CD4-positive, alpha-beta T cell treated with Interleukin-2 at 100 ng/mL for 4 hours (primary cell): ENCODE measurements at places on chromosomes 3 and 15.

GRCh38 chr15:73749971-73750370 is 3.2 kb downstream of the INSYN1 start:
- DNase-seq = no peak

- DNase-seq = no peak
These were observed 90.8 kb downstream of the OXNAD1 start for GRCh38 chr3:16355828-16356227.

GRCh38 chr3:158794936-158795518 is 6.8 kb upstream of the MFSD1 start:
- DNase-seq = peak; percentile 24

DNA sequence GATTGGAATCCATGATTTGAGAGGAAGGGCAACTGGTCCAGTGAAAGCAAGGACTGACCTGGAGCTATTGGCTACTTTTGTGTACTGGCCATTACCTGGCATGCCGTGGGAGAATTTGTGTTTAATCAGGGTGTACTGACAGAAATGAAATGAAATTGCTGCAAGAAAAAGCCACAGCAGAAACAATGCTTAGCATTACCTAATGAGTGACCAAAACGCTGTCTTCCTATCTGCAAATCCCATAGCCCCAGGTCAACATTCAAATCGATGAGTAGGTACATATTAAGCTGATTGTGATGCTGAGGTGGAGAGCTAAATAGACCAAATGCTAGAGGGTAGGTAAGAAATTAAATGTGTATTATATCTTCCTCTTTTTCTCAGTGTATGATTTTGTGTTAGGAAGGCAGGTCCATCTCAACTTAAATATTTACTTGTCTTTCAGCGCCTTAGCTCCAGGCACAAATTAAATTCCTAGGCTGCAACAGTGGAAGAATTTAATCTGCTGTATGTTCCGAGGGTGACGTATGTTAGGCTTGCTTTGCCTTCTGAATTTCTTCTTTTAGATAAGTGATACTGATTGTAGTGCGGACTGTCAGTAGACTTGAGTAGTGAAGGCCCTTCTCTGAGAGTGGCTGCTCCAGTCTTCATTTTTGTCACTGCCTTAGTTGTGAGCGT is 331.1 kb downstream of the SV2B start:
- no peak for DNase-seq

- no peak for DNase-seq
These were observed 23.1 kb downstream of the C3orf52 start for GRCh38 chr3:112109322-112109721.

GRCh38 chr3:119681279-119681678 is 4.1 kb upstream of the COX17 start:
- peak; percentile 23 for DNase-seq

DNA sequence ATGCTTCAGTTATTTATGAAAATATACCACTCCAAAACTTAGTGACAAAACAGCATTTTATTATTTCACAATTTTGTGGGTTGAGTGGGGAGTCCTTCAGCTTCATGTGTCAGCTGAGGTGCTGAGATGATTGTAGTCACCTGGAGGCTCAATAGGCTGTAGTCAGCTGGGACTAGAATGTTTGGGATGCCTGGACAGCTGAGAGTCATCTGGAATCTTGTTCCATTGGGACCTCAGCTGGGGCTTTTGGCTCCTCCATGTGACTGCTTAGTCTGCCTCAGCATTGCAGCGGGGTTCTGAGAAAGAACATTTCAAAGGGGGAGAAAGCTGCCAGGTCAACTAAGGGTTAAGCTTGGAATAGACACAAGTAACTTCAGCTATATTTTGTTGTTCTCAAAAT is 13.4 kb downstream of the STT3B start:
- DNase-seq = no peak

DNA sequence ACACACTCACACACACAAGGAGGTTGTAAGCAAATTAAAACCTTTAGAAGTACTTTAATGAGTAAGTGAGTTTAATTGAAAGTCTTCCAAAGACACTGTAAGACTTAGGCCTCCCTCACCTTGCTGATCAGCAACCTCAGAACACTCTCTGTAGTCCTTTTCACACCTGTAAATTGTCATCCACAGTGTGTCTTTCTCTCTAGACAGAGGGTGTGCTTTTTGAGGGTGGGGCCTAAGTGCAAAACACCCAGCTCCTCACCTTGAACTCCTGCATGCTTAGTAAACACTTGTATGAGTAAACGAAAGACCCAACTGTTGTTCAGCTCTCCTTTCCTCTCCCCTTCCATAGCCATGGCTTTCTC is 183.2 kb upstream of the IL12A start:
- no peak for DNase-seq

GRCh38 chr3:11717768-11718636 is 74.3 kb upstream of the VGLL4 start:
- no peak for DNase-seq
